ENCODE measurements at places on chromosomes 2 and 18. TPM values are rescaled to one million over a fixed set of nuclear protein-coding genes. Genes with fewer than 3 reads are reported as not detected.

SLC4A3 gene
- 8.7 TPM for total RNA-seq

GPR155 gene
- 1.0 TPM for total RNA-seq

RHBDD1 gene
- total RNA-seq, result 25.7 TPM

STAT4 gene
- 0.44 TPM for total RNA-seq

GRCh38 chr2:145314119-145314633 is 794.3 kb upstream of the ZEB2 start:
- no peaks in the 10 kb centered on the region for H3K27me3 ChIP-seq
- H3K4me1 ChIP-seq, result no peaks in the 10 kb centered on the region
- H3K4me3 ChIP-seq, result no peak overlapping the region
- H3K27ac ChIP-seq, result no peak overlapping the region
- peaks cover 16% of the 10 kb centered on the region for H3K36me3 ChIP-seq

- H3K27ac ChIP-seq, result no peak overlapping the region
- H3K27me3 ChIP-seq, result peaks cover 24% of the 10 kb centered on the region
- H3K36me3 ChIP-seq, result no peaks in the 10 kb centered on the region
Measured at GRCh38 chr2:119549241-119549640, 5.0 kb downstream of the CFAP221 start.

GRCh38 chr2:101036562-101036961 is 34.5 kb downstream of the RPL31 start:
- peaks cover 7% of the 10 kb centered on the region for H3K4me1 ChIP-seq
- peaks cover 69% of the 10 kb centered on the region for H3K36me3 ChIP-seq
- no peak overlapping the region for H3K4me3 ChIP-seq
- no peak overlapping the region for H3K27ac ChIP-seq
